ENCODE measurements at places on chromosomes 12 and 14.

DNA sequence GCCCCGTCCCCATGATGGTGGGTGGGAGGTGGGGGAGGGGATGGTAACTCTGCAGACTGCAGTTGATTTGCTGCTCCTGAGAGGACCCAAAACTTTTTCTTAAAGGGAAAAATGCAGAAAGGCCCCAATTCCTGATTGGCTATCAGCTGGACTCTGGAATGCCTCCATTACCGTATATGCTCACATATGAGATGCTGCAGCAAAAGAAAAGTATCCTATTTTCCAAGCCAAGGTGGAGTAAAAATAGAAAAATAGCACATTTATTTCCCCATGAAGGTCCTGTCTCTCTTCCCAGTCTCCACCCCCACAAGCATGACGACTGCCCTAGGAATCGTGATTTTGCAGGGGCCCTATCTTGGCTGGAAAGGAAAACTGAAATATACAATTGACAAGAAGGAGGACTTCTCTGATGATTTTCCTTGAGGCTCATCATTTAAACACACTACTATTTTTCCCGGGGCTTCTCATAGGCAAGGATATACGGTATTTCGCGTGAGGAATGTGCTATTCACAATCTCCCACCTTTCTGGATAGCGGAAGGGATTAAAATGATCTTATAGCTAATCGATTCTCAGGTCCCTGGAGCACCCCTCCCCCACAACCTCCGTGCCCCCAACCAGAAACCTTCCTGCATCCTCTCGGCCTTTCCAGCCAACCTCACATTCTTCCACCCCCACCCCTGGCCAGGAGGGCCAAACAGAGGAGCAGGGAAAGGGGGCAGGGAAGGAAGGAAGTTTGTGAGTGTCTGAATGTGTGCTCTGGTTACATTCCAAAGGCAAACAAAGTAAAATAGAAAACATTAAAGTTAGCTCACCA lies 138.9 kb upstream of the CCND2 start:
- peak; percentile 75 for DNase-seq

- peak; percentile 14 for DNase-seq
Observed at GRCh38 chr14:87260460-87260859, 732.5 kb downstream of the GALC start.

- DNase-seq: no peak
Observed at GRCh38 chr12:106652510-106653015, 69.8 kb downstream of the RFX4 start.

DNA sequence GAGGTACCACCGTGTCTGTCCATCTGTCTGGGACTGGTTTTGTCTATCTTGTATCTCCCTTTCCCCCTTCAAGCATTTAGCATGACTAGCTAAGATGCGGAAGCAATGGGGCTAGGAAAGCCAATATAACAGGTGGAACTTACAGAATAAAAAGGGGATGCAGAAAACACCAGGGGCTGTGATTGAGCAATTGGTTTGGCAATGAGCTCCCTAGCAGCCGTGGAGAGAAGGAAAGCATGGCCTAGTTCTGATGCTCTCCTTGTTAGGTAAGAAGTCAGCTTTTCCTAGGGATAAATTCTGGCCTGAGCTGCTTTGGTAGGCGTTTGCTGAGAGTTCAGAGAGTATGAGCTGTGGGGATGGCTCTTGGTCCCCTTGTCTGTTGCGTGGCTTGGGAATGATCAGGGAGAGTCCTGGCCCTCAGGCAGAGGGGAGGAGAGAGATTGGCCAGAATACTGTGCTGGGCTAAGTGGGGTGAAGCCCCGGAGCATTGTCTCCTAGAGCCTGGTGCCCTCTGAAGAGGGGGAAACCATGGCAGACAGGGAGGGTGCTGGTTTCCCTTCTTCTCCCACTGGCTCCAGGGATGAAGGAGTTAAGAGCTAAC lies 7.1 kb downstream of the SETD1B start:
- DNase-seq: no peak

DNA sequence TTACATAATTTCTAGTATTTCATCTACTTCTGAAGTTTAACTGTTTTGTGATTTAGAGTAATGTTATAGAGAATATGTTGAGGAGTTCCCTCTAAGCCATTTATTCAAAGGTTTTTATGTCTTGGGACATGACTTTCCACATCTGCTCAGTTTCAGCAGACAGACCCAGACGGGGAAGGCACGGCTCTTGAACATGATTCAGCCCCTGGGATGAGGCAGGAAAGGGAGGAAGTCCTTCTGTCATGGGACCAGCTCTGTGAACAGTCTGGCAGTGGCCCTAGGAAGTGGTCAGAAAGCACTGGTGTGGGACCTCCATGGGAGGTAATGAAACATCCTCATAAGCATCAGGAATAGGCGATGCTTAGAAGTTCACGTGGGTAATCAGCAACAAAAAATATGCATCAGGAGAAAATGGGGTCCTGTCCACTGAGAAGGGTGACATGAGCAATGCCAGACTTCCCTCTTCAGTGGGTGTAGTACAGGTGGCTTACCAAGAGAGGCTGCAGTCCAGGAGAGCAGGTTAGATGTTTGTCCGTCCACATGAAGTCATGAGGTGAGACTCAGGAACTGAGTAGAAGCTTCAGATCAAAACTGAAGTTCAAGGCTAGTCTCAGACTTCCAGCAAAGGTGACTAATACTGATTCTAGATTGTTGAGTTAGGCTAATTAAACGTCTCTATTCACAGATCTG lies 248.5 kb downstream of the IPO8 start:
- no peak for DNase-seq

Data from iPS-NIHi11 (cell line).